ENCODE measurements at places on chromosomes 1 and 21. TPM values are rescaled to one million over a fixed set of nuclear protein-coding genes. Genes with fewer than 3 reads are reported as not detected.

Gene GBP3
- total RNA-seq: 32.7 TPM

Gene CAMK1G
- total RNA-seq: 0.18 TPM

Gene AMY1C
- not detected for total RNA-seq

Gene ADGRL4
- total RNA-seq: 5.8 TPM

Gene SPATA46
- total RNA-seq: 0.62 TPM

Gene USF1
- total RNA-seq: 46.3 TPM

Gene SSR2
- total RNA-seq: 201 TPM

All from prostate gland (tissue), 2 donors.